Inflammatory macrophage treated with lipopolysaccharide for 1 hour (primary cell): ENCODE measurements at places on chromosomes 1 and 21.

DNA sequence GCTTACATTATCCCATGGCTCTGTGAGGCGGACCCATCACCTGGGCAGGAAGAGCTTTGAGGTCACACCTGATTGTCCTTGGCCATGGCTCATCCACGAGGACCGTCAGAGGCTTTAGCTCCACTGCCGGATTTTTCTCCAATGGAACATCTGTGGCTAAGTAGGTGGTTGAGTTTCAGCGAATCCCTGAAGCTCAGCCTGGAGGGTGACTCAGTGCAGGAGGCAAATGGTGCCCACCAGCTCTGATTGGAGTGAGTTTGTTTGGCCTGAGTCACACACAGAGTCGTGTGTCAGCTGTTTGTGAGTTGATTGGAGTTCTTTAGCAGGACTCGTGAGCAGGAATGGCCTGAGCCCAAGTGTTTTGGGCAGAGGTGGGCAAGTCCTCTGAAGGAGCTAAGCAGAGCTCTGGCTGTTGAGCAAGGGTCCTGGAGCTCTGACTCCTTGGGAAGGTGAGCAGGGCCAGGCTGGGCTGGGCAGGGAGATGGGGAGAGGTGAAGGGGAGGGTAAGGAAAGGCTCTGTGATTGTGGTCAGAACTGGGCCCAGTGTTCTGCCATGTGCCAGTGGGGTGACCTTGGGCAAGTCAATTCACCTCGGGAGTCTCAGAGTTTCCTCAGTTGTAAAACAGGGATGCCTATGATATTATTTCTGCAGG lies 2.0 kb downstream of the SLC6A17 start:
- no peak for DNase-seq

- DNase-seq, result no peak
These were observed 21.8 kb upstream of the ADGRB2 start for GRCh38 chr1:31785947-31786290.

DNA sequence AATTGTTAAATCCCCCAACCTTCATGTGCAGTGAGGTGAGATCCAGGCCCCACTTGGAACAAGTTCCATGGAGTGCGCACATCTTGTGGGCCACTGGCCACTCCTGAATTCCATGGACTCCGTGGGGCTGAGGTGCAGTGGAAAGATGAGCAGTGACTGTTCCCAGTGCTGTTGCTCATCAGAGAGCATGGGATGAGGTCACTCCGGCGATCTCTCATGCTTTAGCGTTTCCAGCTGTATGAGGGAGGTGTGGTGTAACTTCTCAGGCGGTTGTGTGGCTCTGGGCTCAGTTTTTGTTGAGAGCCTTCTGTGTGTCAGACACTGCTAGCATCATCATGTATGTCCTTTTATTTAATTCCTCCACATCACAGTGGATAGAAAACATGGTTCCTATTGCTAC lies 96.2 kb downstream of the GALNT2 start:
- no peak for DNase-seq

GRCh38 chr1:30899577-30900389 lies 8.8 kb downstream of the SDC3 start:
- DNase-seq, result no peak

DNA sequence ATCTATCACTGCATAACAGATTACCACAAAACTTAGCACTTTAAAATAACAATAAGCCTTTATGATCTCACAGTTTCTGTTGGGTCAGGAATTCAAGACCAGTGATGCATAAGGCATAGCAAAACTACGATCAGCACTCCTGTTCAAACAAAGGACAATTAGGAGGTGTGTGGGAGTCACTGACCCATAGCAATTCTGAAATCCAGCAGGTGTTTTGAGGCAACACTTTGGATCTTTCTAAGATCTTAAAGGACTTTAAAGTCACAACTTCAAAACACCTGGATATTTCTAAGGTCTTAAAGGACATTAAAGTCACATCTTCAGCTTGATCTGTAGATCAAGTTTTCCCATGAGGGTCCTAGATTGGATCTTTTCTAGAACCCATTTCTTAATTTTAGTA lies 35.3 kb downstream of the AKT3 start:
- DNase-seq, result no peak

DNA sequence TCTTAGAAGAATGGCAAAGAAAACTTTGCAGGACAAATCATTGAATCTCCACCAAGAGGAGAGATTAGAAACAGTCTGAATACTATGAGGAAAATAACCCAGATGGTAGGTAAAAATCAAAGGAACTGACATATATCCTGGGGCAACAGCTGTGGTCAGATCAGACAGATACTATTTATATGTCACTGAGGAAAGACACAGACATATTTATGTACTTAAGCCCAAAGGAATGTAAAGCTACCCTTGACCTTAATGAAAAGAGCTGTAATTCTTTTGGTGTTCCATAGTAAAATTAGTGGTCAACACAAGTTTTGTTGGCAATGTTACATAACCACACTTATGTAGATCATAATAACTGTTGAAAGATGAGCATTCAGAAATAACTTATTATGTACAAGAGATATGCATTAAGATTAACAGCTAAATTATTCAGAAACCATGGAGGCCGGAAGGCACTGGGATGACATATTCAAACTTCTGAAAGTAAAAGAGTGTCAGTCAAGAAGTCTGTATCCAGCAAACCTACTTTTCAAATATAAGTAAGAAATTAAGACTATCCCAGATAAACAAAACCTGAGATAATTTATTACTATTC lies 166.1 kb upstream of the SAMSN1 start:
- DNase-seq, result no peak

GRCh38 chr1:64894438-64895196 lies 71.7 kb downstream of the JAK1 start:
- DNase-seq, result no peak

DNA sequence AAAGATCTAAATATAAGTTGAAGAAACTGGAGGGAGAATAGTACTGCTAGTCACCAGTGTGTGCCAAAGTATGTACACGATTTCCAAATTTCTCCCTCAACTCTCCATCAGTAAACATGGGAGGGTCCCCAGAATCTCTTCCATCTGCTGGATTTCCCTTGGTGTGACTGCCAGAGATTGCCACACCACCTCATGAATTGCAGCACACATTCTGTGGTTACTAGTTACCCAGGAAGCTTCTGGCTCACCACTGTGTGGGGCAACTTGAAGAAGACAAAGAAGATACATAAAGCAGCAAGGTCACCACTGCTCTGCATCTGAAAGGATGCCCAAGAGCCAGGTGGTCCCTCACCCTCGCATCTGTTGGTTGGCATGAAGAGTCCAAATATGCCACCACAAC lies 191.7 kb upstream of the ESRRG start:
- DNase-seq, result no peak

GRCh38 chr1:17721444-17721843 lies 33.7 kb upstream of the ACTL8 start:
- DNase-seq, result no peak

DNA sequence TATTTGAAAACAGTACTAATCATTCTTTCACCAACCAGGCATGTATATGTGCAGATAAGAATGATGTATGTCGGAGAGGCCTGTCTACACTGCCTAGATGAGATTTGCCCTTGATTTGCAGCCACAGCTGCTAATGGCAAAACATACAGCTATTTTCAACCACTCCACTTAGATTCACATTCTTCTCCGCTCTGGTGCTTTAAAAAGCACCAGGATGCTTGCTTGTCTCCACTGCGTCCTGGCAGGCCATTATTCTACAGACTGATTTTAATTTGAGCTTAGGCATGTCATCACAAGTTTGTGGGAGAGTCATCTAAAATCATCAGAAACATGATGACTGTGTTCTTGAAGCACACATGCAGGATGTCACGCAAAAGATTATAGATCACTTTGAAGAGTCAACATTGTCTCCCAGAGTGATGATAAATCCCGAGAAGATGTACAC lies 119.0 kb upstream of the NRIP1 start:
- DNase-seq, result no peak

DNA sequence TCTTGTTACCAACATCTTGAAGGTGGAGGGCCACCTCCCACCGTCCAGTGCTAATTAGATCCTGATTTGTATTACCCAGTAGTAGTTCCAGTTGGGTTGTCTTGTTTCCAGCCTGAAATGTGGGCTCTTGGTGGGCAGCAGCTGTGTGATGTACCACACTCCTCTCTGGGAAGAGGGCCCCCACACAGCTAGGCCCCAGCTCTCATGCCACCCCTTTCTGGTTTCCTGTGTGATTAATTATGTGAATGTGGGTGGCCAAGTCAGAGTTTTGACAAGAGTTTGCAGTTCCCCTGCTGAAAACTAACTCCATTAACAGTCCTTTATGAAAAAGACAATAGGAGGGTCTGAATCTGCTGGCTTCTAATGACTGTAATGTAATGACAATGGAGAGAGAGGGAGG lies 3.8 kb downstream of the HMGB4 start:
- no peak for DNase-seq

DNA sequence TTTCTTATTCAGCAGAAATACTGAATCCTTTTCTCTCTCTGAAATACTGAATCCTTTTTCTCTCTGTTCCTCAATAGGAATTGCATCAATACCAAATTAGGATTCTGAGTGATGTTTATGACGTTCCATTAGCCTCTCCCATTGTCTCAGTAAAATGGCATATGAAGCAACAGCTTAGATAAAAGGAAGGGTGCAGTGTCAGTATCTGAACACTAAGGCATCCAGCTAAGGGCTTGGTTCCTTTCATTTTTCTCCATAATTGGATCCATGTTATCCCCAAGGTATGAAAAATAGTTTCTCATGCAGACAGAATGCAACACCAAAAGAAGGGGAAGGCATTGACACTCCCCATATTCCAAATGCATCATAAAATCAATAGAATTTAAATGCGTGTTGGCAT lies 61.5 kb upstream of the RAVER2 start:
- no peak for DNase-seq

DNA sequence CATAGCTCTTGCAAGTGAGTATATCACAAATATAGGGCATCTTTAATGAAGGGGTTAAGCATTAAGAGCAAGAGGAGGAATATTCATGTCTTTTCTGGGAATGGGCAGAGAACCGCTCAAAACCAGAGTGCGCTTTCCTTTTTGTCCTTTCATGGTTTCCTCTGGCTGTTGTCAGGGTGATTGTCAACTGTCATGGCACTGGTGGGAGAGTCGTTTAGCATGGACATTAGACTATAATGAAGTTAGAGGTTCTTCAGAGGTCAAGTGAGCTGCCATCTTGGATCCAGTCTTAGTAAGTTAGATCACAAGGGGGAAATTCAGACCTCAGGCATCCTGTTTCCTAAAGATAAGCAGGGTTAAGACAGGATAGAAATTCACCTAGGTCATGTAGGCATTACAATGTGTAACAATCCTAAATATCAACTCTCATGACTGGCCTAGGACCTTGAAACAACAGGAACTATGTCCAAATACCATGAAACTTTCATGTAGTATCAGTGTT lies 12.1 kb upstream of the COA6 start:
- no peak for DNase-seq

GRCh38 chr21:42361286-42361685 lies 5.0 kb downstream of the TFF1 start:
- DNase-seq, result no peak

GRCh38 chr1:16073490-16074119 lies at the start of gene FAM131C:
Gene FAM131C (minus strand): TSS chr1:16073651. CDS start chr1:16073442, 209 bp downstream.
- DNase-seq, result no peak

DNA sequence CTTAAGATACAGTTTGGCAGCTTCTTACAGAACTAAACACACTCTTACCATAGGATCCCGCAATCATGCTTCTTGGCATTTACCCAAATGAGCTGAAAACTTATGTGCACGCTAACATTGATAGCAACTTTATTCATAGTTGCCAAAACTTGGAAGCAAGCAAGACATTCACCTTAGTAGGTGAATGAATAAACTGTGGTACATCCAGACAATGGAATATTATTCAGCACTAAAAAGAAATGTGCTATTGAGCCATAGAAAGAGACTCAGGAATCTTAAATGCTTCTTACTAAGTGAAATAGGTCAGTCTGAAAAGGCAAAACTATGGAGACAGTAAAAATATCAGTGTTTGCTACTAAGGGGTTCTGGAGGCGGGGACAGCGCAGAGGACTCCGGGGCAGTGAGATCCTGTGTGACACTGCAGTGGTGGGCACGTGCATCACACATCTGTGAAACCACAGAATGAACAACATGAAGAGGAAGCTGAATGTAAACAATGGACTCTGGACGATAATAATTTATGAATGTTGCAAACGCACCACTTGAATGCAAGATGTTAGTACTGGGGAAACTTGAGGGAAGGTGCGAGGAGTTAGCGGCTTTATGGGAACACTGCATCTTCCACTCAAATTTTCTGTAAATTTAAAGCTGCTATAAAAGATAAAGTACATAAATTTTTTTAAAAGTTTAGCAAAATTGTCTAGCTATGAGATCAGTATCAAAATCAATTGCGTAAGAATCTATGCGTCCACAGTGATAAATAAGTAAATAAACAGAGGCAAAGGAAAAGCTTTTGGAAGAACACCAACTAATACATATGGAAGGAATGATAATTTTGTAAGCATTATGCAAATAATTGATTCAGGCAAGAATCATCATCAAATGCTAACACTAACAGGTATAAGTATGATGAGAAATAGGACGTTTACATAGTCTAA lies 15.4 kb upstream of the SPATC1L start:
- DNase-seq, result no peak

DNA sequence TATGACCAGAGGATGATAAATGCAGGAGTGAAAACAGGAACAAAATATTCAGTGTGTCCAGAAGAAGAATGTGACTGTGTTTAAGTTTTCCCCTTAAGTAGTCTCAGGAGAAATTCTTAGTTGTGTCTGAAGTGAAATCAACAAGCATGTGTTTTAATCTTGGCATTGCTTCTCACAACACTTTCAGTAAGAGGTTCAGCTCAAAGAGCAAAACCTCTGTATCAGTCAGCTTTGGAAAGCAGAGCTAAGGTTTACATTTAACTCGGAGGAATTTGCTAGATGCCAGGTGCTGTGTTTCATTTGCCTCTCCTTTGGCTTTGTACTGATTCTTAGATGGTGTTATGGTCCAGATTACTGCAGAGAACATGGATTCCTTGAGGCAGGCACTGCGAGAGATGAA lies 28.6 kb downstream of the CC2D1B start:
- DNase-seq, result no peak

- no peak for DNase-seq
These were observed 252.2 kb upstream of the C1orf174 start for GRCh38 chr1:4152266-4152665.

GRCh38 chr1:220370041-220370700 lies 97.9 kb upstream of the RAB3GAP2 start:
- no peak for DNase-seq

DNA sequence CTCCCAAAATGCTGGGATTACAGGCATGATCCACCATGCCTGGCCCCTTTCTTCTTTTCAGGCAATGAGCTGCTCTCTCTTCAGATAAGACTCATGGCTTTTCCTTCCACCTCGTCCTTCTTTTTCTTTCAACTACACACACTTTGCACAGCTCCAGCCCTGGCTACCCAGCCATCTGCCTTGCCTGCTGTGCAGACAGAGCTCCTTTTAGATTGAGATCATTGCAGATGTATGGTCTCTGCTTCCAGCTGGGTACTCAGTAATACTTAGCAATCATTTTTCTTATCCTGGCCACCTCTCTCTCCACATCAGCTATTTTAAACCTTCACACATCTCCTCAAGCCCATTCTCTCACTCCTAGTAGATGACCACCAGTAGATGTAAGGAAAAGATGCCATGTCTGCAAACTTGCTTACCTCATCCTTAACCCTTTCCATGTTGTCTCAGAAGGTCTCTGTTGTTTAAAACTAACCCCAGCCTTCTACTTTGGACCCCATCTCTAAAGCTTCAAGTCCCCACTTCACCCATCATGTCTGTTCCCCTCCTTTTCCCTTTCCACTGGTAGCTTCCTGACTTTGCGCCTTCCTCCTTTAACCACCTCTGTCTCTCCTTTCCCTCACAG lies 7.3 kb downstream of the RAB4A start:
- DNase-seq, result no peak

- no peak for DNase-seq
These were observed 28.3 kb downstream of the RHOU start for GRCh38 chr1:228763561-228763960.

- DNase-seq, result no peak
These were observed 84.9 kb downstream of the PTPN14 start for GRCh38 chr1:214466403-214467077.
